Aorta (tissue), 5 donors: ENCODE measurements at places on chromosomes 16 and 17. TPM values are rescaled to one million over a fixed set of nuclear protein-coding genes. Genes with fewer than 3 reads are reported as not detected.

DNA sequence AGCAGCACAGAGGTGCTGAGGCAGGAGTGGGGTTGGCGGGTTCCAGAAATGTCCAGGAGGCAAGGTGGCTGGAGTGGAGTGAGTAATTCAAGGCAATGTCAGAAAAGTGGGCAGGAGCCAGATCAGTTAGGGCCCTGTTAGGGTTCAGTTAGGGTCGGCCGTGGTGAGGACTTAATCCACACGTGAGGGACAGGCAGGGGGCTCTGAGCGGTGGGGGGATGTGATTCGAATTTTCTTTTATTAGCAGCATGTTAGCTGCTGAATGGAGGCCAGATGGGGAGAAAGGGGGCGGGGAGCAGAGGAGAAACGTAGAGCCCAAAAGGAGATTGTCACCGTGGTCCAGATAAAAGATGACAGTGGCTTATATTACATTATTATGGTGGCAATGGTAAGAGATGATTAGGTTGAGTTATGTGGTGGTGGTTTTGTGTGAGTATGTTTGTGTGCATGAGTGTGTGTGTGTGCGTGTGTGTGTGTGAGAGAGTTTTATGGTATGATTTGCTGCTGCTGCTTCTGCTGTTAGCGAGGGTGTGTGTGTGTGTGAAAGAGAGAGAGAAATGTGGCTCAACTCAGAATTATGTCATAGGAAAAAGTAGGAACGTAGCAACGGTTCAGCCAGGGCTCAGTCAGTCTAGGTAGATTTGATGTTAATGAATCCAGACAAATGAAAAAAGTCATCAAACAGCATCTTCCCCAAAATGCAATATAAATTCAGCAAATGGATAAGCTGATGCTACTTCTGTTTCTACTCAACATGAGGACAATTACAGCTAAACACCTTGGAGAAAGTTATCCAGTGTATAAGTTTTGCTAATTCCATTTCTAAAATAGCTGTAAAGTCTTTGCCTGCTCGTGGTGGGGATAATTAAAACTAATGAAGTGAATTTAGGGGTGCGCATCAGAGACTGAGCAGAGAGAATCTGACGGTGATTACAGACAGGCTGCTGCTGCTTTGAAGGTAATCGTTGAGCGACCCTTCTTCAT, 390.6 kb downstream of the HAPSTR1 start:
- no peak for DNase-seq
- H3K4me1 ChIP-seq, result no peaks in the 10 kb centered on the region
- no peak overlapping the region for H3K27ac ChIP-seq
- H3K36me3 ChIP-seq, result no peaks in the 10 kb centered on the region
- no peak overlapping the region for H3K4me3 ChIP-seq

DNA sequence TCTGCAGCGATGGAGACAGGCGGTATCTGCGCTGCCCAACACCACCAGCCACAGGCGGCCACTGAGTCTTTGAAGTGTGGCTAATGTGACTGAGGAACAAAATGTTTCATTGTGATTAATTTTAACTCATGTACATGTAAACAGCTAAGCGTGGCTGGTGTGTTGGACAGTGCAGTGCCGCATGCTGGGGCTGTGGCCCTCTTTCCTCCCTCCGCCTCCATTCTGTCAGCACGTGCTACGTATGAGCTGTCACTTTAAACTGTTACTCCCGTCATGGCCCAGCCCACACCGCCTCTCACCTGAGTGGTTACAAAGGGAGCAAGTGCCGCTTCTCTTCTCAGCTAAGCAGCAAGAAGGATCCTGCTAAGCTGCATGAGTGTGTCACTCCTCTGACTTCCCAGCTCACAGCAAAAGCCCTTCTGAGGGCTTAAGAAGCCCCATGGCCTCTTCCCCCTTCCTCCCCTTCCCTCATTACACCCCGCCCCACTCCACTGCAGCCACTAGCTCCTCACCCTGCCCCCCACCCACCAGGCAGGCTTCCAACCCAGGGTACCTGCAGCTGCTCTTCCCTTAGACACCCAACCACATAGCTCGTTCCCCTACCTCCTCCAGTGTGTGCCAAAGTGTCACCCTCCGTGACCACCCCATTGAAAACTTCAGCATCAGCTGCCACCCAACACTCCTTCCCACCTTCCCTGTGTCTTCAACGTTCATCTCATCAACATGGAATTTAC, 15.0 kb downstream of the HASPIN start:
- no peak overlapping the region for H3K27ac ChIP-seq
- H3K27me3 ChIP-seq, result no peaks in the 10 kb centered on the region
- no peak for DNase-seq
- H3K36me3 ChIP-seq, result no peaks in the 10 kb centered on the region
- H3K4me1 ChIP-seq, result no peaks in the 10 kb centered on the region

- no peak for DNase-seq
- no peaks in the 10 kb centered on the region for H3K36me3 ChIP-seq
- H3K4me1 ChIP-seq, result no peaks in the 10 kb centered on the region
- no peak overlapping the region for H3K4me3 ChIP-seq
These were observed 28.4 kb downstream of the PIPOX start for GRCh38 chr17:29071303-29071702.

- no peaks in the 10 kb centered on the region for H3K4me1 ChIP-seq
- no peak overlapping the region for H3K27ac ChIP-seq
- peak; percentile 52 for DNase-seq
- no peak overlapping the region for H3K4me3 ChIP-seq
- no peaks in the 10 kb centered on the region for H3K36me3 ChIP-seq
These were observed 28.8 kb downstream of the ABCC12 start for GRCh38 chr16:48126801-48127644.

MRPL45 gene
- 14.4 TPM for total RNA-seq

MYH1 gene
- not detected for total RNA-seq
